Stimulated activated CD8-positive, alpha-beta memory T cell treated with anti-CD3 and anti-CD28 coated beads, Interleukin-7, amount 100 ng/mL, for 24 hours (primary cell): ENCODE measurements at places on chromosomes 5 and 9.

GRCh38 chr9:122109035-122109813 is 16.1 kb upstream of the TTLL11 start:
- no peak for DNase-seq

DNA sequence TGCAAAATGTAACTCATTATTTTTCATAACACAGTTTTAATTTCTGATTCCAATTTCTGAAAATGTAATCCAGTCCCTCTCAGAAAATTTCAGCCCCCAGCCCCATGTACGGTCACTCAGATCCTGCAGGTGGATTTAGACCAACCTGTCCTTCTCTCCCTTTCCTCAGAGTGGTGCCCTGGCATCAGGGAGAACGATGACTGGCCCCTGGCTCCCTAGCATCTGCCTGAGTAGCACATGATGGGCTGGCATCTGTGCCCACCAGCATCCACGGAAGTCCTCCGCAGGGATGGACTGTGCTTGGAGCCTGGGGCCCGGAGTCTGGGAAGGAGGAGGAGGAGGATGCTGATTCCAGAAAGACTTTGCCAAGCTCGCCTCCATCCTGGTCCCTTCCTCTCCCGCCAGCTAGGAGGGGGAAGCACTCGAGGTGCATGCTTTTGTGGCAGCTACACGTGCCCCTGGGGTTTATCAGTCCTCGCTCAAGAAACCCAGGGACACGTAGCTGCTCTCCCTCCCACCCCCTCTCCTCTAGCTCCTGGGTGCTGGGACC is 54.4 kb upstream of the RUFY1 start:
- no peak for DNase-seq

DNA sequence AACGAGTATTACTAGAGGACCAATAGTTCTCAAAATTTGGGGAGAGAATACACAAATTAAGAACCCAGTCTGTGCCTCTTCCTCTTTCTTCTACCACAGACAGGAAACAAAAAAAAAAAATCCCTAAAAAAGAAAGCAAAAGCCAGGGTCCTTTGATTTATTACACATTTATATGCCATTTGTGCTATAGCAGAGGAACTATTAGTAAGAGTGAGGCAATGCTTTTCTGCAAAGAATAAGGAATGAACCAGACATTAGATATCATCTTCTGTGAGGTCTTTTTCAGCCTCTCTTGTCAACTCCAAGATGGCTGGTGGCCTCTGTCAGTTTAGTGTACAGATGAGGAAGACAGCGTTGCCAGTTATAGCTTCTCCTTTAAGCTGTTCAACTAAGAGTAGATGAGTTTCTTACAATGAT is 127.6 kb downstream of the RFX3 start:
- no peak for DNase-seq

GRCh38 chr5:675871-676698 is 17.1 kb downstream of the TPPP start:
- no peak for DNase-seq

DNA sequence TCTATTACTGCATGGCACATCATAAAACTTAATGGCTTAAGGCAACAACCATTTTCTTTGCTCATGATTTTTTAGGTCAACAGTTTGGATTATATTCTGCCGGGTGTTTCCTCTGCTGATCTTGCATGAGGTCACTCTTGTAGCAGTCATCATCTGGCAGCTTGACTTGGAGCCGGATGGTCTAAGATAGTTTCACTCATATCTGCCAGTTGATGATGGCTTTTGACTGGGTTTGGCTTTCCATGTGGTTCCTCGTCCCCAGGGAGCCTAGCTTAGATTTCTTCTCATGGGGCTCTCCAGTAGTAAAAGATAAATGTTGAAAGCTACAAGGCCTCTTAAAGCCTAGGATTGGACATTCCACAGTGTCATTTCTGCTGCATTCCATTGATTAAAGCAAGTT is 27.4 kb downstream of the LNPEP start:
- DNase-seq = no peak

DNA sequence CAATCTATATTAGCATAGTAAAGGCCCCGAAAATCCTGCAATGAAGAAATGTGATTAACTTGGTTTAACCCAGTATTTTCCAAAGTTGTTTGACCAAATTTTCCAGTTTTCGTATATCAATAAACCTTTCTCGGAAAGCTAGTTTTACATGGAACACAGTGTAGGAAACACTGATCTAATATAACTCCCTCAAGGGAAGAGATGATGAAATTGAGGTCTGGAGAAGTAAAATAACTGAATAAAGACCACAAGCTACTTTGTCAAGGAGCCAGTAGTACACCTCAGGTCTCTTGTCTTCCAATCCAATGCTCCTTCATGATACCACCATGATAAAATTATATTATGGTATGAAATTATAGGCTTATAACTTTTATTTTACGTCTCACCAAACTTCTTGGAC is 118.1 kb upstream of the TARS1 start:
- DNase-seq = no peak

DNA sequence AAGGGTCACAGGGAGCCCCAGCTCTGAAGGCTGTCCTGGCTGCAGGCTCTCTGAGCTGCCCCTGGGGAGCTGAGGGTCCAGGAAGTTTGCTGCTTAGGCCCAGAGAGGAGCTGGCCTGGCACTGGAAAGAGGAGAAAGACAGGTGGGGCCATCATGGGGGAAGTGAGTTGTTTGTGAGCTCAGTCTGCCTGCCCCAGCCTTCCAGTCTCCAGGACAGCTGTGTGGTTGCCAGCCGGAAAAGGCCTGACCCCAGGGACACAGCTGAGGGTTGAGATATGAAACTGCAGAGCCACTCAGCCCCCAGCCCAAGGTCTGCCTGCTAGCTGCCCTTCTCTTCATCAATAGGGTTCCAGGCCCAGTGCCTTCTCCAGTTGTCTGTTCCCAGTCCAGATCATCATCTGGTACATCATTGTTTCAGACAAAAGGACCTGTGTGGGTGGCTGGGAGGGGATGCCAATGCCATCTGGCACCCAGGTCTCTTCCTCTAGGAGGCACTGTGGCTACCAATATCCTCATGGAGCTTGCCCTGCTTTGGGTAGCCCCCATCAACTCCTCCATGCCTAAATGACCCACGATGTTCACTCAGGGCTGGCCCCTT is 4.3 kb upstream of the DDX41 start:
- no peak for DNase-seq

GRCh38 chr5:16792598-16793275 is 143.4 kb downstream of the MYO10 start:
- no peak for DNase-seq

DNA sequence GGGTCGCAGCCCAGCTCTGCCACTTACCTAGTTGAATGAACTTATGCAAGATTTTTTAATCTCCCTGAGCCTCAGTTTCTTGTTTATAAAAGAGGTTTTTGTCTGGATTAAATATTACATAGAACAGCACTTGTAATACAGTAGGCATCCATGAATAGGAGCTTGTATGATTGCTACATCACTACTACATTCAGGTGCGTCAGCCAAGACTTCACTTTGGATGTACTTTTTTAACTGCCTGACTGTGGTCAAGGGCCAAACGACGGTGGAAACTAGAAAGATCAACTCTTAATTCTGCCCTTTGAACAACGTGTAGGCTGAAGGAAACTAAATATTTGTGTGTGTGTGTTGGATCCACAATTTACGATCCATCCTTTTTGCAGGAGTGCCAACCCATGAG is 172.8 kb downstream of the RFK start:
- no peak for DNase-seq

DNA sequence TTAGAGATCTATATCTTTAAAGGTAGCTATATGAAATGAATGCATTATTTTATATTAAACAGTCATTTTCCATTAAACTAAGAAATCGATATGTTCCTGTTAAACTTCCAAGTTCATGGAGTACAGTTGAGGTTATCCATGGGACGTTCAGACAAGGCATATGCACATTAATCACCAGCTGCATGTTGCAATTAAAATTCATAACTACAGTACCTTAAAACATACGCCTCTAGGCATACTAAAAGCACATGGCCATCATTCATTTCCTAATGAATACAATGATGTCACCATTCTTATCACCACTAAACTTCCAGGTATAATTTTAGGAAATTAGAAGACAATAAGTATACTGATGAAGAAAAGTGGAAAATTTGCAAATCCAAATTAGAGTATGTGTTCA is 174.3 kb downstream of the CDH12 start:
- DNase-seq = no peak

DNA sequence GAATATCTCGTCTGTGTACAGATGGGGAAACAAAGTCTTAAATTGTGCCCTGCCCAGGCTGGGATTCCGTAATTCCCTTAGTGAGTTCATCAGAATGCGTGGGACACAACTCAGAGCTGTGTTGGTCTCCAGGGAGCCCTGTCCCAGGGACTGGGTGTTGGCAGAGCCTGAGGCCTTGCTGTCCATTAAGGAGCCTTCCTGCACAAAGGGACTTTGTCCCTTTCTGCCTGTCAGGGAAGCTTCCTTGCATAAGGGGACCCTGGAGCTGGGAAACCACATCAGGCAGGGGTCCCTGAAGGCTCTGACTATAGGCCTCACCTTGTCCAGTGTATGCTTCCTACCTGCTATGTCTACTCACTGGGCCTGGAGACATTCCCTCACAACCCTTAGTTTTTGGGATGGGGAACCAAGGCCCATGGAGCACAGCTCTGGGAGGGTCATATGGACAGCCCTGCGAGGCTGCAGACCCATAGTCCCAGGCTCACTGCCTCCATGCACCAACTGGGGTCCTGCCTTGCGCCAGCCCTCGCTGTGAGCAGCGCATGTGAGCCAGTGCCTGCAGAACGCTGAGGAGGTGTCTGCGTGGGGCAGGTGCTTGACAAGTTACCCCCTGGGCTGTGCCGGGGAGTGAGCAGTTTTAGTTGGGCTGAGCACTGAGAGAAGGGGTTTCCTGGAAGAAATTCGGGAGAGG is 1.6 kb downstream of the CARD19 start:
- no peak for DNase-seq

DNA sequence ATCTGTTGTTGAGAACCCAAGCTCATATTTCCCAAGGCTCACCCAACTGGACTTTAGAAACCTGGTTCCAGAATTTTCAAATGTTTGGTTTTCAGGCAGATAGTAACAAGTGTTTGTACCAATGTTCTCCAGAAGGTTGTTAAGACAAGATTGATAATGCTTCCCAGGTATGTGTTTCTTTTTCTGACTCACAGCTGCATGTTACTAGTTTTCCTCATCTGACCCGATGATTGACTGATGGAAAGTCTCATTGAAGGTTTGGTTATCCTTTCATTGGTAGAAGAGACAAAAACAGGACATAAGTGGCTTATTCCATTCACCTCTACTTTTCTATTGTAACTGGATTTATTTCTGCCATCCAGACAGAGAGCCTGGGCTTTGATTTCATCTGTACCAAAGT is 10.4 kb downstream of the BASP1 start:
- DNase-seq = no peak

DNA sequence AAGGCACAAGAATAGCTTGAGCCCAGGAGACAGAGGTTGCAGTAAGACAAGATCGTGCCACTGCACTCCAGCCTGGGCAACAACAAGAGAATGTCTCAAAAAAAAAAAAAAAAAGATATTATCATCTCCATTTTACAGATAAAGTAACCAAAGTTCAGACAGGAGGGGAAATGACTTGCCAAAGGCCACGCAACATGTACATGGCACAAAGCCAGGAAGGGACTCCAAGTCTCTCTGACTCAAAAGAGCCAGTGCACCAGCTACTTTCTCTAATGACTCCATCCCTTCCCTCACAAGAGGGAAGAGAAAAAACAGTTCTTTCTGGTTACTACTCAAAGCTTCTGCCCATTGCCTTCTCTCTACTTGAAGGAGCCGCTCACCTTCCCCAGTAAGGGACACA is 34.1 kb downstream of the SIL1 start:
- DNase-seq = no peak

GRCh38 chr5:106474066-106474465 is 1196.7 kb downstream of the EFNA5 start:
- DNase-seq = no peak

- DNase-seq = no peak
Observed at GRCh38 chr9:27350382-27350976, 53.5 kb upstream of the EQTN start.

- DNase-seq = no peak
Observed at GRCh38 chr9:89706731-89707191, 101.9 kb downstream of the GADD45G start.

- no peak for DNase-seq
Observed at GRCh38 chr9:112846528-112847488, 43.9 kb downstream of the SLC46A2 start.

DNA sequence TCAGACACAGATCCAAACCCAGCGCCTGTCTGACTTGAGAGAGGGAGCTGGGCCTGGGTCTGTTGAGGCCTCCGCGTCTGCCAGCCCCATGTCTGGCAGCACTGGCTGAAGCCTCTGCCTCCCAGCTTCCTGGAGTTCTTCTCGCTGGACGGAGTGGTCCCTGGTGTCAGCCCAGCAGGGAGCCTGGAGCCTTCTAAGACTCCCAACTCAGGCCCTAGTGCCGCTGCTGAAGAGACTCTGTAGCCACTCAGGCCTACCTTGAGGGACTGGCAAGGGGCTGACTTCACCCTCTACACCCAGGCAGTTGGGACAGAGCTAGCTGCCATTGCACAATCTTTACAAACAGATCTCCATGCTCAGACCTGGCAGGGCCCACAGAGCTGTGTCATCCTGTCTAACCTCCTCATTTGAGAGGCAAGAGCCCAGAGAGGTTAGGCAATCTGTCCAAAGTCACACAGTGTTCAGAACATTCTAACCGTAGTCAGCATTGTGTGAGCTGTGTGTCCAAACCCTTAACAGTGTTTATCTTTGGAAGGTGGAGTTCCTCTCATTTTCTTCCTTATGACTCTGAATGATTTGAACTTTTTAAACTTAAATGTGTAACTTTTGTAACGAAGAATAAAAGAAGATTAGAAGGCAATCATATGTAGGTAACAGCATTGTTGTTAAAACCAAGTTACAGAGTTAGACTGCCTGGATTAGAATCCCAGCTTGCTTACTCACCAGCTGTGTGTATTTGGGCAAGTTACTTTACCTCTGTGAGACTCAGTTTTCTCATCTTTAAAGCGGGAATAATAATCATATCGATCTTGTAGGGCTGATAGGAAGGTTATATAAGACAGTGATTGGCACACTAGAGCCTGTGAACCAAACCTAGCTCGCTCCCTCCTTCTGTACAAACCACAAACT is 4.6 kb upstream of the DUSP1 start:
- no peak for DNase-seq

GRCh38 chr5:91143840-91144239 is 239.3 kb downstream of the ARRDC3 start:
- DNase-seq = no peak

- no peak for DNase-seq
Observed at GRCh38 chr5:113437111-113437510, 2.3 kb upstream of the TSSK1B start.

- no peak for DNase-seq
Observed at GRCh38 chr5:139131062-139131461, 67.1 kb downstream of the SIL1 start.

DNA sequence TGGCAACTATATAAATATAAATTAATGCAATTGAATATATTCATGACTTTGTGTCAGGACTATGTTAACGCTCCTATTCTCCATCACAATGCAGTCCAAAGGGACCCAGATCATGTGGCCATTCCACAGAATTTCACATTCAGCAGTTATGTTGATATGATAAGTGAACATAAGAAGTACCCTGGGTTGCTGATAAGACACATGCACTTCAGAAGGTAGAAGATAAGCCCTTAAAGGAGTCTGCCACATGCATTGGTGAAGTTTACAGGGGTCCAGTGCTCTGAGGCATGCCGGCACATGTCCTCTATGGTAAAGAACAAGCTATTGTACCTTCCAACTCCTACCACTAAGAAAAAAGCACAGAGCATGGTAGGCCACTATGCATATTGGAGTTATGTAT is 76.4 kb downstream of the PHAX start:
- no peak for DNase-seq

GRCh38 chr9:87567001-87567400 is 69.3 kb downstream of the DAPK1 start:
- DNase-seq = no peak
